Fibroblast of skin of left quadriceps (primary cell): ENCODE measurements at places on chromosomes 4 and X.

DNA sequence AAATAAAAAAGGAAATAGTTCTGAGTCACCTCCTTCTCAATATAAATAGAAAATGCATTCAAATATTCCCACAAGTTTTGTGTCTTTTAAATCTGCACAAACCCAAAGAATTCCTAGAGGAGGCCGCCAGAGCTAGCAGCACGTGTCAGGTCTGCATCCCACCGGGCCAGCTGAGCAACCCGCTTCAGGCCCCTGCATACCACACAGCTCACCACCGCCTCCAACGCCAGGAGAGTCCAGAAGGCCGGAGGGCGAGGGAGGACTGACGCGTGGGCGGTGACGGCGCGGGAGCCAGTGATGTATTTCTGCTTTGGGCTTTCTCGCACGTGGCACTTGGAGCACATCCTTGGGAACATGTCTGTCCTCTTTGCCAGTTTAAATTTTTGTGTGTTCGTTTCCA, 61.9 kb upstream of the CLDN34 start:
- no peak for DNase-seq

GRCh38 chr4:124738994-124739393, 26.5 kb upstream of the ANKRD50 start:
- no peak for DNase-seq

DNA sequence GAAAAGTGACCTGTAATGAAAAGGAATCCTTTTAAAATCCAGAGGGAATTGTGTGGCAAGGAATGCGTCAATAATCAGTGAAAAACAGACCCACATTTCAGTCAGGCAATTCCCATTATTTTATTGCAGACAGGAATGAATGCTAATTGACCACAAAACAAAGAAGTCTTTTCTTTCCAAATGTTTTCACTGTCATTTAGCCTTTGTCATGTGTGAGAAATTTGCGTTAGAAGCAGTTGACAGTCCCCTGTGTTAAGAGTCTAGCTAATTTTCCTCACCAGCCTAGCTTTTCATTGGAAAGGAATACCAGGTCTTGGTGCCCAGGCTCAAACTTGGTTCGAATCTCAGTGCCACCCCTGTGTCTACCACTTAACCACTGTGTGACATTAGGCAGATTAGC, 83.4 kb downstream of the KIT start:
- no peak for DNase-seq

GRCh38 chr4:4689694-4690440, 148.0 kb upstream of the STX18 start:
- no peak for DNase-seq

GRCh38 chr4:102217345-102217744, 127.9 kb downstream of the SLC39A8 start:
- no peak for DNase-seq

- DNase-seq, result no peak
These were observed 802 bp downstream of the COX18 start for GRCh38 chr4:73068491-73069337.

- DNase-seq, result no peak
These were observed 31.4 kb downstream of the RGS12 start for GRCh38 chr4:3324093-3324815.

- peak; percentile 64 for DNase-seq
These were observed 113.2 kb upstream of the ZNF827 start for GRCh38 chr4:146051728-146052391.

GRCh38 chr4:5366421-5366820, 315.1 kb downstream of the STK32B start:
- no peak for DNase-seq

GRCh38 chr4:150384249-150384648, 197.7 kb upstream of the MAB21L2 start:
- DNase-seq, result no peak

DNA sequence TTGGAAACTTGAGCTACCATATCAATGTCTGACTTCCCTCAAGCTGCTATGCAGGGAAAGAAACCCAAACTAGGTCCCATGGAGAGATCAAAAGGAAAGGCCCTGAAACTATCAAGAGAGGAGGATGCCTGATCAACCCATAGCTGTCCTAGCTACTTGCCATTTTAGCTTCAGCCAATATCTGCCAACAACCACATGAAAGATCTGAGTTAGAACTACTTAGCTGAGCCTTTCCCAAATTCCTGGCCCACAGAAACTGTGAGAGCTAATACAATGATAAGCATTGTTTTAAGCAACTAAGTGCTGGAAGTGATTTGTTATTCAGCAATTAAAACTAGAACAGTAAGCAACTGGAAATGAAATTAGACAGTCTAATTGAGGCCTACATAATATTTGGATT, 6.3 kb upstream of the ARHGEF38 start:
- DNase-seq, result no peak

GRCh38 chrX:132488180-132488705, 595 bp downstream of the MBNL3 start:
- no peak for DNase-seq

GRCh38 chrX:7586126-7586525, 256.8 kb upstream of the VCX start:
- DNase-seq, result no peak

GRCh38 chr4:87758270-87758669, 41.1 kb upstream of the IBSP start:
- no peak for DNase-seq
